Lung microvascular endothelial cell (primary cell): ENCODE measurements at places on chromosomes 6 and 20.

DNA sequence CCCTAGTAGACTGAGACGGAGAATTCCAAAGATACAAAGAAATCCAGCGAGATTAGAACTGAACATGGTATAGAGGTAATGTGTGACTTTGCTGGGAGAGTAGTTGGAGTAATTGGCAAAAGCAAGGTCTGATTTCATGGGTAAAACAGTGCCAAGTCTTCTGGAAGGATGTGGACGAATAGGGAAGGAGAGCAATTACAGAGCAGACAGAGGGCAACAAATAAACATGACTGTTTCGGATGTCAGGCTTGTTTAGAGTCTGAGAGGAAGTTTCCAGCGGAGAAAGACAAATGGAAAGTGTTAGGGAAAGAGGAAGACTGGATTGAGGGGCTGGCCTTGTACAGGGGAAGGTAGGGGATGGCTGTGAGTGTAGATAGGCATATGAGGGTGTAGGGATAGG, 282.2 kb upstream of the PRND start:
- DNase-seq = no peak

DNA sequence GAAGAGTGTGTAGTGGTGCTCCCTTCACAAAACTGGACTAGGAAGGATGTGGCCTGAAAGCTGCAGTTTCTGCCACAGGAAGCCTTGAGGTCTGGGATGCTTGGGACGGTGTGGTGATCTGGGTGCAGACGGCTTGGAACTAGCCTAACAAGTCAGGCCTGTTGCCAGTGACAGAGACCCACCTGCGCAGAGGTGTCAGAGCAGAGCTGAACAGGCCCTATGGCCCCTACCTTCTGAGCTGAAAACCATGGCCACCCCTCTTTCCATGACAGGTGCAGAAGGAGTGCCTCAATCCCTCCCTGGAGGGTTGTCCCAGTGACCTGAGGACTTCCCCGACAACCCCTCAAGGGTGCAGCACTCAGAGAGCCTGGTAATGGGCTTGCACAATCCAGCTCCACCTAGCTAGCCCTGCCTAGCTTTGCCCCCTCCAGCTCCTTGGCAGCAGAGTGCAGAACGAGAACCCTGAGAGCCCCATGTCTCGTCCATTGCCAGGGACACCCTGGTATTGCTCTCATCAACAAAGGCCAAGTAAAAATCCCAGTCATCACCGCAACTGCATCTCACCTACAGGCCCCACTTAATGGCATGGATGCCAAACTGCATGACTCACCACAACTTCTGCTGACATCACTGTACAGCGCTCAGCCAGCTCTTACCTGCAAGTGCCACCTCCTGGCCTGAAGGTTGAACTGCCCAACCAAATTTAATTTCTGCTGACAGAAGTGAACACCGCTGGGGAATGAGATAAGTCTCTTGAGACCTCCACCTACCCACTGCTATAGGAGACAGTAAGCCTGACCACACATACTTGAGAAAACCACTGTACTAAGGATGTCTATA, 563.1 kb downstream of the TFAP2A start:
- peak; percentile 38 for DNase-seq

- no peak for DNase-seq
Measured at GRCh38 chr20:25454153-25454900, 46.9 kb downstream of the GINS1 start.

DNA sequence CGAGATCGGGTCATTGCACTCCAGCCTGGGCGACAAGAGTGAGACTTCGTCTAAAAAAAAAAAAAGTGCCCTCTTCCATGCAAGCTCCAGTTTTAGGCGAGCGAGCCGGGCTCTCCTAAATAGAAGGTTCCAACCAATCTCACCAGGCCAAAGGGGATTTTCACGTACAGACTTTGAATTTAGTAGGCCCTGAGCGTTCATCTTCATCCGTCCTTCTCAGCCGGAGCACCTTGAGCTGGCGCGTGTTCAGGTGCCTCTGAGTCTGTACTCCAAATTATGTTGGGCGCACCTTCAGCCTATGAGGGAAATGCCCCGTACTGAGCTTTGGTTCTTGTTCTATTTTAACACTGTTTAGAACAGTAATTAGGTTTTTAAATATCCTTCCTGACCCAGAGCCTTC, 817 bp upstream of the TAP2 start:
- no peak for DNase-seq

- no peak for DNase-seq
Measured at GRCh38 chr6:23319582-23319981, 750.2 kb downstream of the HDGFL1 start.

GRCh38 chr6:53956068-53956711, 155.1 kb upstream of the MLIP start:
- DNase-seq = peak; percentile 93

DNA sequence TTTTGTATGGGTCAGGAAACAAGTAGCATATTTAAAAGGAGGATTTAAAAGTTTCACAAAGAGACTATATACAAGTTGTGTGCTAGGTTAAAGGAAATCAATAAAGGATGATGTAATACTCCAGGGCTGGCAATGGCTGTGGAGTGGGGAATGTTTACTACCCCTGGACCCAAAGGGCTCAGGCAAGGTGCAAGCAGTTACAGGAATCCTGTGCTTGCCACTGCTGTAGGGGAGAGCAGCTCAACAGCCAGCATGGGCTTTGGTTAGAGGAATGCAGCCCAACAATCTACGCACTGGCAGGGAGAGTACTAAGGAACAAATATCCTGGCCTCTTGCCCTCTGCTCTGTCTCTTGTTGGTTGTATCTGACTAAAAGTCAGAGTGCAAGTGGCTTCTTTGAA, 1642.2 kb downstream of the KHDRBS2 start:
- no peak for DNase-seq

- DNase-seq = no peak
Measured at GRCh38 chr20:25300496-25301170, 52.7 kb downstream of the PYGB start.

DNA sequence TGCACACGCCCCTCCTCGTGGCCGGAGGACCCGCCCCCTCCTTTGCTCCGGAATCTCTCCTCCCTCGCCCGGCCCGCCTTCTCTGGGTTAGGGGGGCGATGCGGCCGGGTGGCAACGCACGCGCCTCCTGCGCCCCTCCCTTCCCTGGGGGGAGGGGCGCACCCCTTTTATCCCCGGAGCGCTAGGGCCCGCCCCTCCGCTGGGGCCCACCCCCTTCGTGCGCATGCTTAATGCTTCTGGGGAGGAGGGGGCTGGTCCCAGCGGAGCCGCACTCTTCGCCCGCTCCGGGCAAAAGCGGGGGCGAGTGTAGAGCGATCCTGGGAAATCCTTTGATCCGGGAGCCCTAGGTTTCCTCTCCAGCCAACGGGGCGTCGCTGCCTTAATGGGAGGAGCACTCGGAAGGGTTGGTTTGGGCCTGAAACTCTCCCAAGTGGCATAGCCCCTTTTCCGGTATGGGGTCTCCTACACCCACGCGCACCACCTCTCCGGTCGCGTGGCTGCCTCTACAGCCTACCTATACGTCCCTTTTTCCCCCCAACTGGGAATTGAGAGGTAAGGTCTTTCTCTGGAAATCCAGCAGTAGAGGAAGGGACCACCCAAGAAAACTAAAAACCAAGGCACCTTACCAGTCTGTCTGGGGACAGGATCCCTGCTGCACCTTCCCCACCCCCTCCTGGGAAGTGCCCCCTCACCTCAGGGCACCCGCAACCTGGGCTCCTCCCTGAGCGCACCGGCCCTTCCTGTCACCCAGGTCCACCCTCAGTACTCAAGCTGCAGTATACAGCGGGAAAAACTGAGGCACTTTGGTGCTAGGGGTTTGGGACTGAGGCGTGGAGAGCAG, 2.1 kb downstream of the SOX12 start:
- peak; percentile 92 for DNase-seq

GRCh38 chr6:116074732-116075390, 14.2 kb upstream of the FRK start:
- no peak for DNase-seq

GRCh38 chr20:55143601-55144000, 668.2 kb downstream of the DOK5 start:
- no peak for DNase-seq

DNA sequence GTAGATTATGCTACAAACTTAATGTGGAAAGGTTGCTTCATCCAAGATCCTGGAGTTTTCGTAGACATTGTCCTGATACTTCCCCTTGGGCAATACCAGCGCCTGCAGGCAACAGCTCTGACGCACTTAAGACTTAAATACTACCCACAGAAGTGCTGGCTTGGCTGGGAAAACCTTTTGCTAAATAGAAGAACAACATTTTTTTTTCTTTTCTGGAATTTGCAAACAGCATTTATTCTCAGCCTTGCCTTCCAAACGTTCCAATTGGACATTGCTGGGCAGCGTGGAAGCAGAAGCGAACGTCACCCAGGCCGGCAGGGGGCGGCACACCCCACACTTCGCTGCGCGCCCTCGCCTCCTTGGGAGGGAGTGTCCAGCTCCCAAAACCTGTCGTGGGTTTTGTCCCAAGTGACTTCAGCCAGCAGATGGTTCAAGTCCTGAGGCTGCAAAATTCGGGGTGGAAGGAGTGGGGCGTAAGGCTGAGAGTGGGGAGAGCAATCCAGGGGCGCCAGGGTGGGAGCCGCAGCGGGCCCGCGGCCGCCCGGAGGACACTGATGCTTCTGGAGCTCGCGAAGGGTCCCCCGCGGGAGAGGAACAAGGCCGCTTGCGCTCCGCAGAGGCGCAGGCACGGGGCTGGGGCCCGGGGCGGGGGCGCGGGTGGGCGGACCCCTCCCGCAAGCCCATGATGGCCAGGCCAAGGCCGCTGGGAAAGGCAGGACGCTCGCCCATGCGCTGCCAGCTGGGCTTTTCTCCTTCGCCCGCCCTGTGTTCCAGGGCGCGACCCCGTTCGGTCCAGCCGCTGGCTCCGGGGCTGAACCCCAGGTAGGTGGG, 60.8 kb upstream of the MAP3K4 start:
- peak; percentile 73 for DNase-seq

- no peak for DNase-seq
Measured at GRCh38 chr20:35627121-35627520, 11.5 kb downstream of the SPAG4 start.

- no peak for DNase-seq
Measured at GRCh38 chr20:48455651-48456365, 372.0 kb downstream of the PREX1 start.

DNA sequence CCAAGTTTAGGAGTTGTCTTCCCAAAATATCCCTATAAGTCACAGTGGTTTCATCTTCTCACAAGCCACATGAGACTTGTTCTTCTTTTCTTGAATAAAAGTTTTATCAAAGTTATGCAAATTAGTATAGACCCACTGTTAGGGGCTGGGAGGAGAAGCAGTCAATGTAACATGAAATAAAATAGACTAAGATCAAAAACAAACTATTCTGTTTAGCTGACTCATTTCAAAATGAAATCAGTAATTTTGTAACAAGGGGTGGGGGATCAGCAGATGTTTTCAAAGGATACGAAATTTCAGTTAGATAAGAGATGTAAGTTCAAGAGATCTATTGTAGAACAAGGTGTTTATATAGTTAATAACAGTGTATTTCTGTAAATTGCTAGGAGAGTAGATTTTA, 339.6 kb upstream of the PRDM1 start:
- DNase-seq = no peak

- no peak for DNase-seq
Measured at GRCh38 chr20:10687895-10688294, 14.1 kb upstream of the JAG1 start.

DNA sequence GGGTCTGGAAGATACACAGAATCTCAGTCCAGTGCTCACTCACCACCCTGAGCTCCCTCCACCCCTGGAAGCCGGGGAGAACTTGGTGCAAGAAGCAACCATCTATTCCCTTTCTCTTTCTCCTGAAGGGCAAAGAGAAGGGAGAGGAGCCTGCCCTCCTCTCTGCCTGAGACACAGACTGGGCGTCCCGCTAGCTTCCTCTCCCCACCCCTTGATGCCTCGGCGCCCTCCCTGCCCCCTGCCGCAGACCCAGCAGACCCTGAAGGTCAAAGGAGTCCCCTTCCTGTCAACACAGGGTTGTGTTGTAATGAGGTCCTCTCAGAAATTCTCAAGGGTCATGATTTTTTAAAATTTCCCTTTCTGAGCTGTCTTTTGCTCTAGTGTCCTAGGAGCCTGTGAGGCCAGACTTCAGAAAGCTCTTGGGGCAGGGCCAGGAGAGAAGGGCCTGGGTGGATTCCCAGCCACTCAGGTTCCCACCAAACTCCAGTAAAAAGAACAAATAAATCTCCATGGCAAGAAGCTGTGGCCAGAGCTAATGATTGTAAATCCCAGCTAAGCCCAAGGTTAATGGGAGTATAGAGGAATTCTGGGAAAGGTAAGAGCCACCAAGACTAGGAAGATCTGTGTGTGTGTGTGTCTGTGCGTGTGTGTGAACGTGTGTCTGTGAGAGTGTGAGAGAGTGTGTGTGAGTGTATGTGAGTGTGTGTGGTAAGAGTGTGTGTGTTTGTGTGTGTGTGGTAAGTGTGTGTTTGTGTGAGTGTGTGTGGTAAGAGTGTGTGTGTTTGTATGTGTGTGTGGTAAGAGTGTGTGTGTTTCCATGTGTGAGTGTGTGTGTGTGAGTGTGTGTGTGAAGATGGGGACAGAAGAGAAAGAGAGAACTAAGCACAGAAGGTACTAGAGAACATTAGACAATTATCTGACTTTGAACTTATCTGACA, 1.1 kb upstream of the JPH2 start:
- DNase-seq = no peak

GRCh38 chr20:35120012-35120701, 27.0 kb downstream of the EDEM2 start:
- no peak for DNase-seq

- DNase-seq = peak; percentile 26
Measured at GRCh38 chr20:52972965-52973819, 1.0 kb downstream of the TSHZ2 start.

DNA sequence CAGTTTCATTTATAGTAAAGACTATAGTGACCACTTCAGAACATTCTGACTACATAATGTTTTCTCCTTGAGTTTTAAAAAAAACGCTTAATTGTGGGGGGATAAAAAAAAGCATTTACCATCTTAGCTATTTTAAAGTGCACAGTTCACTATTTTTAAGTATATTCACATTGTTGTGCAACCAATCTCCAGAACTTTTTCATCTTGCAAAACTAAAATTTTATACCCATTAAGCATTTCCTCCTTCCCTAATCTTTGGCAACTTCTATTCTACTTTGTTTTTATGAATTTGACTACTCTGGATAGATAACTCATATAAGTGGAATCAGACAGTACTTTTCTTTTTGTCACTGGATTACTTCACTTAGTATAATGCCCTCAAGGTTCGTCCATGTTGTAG, 62.3 kb downstream of the FKBP5 start:
- DNase-seq = no peak

GRCh38 chr6:116568821-116569755, 2.2 kb upstream of the RWDD1 start:
- DNase-seq = peak; percentile 55

- DNase-seq = no peak
Measured at GRCh38 chr6:44381739-44382138, 5.8 kb upstream of the CDC5L start.

DNA sequence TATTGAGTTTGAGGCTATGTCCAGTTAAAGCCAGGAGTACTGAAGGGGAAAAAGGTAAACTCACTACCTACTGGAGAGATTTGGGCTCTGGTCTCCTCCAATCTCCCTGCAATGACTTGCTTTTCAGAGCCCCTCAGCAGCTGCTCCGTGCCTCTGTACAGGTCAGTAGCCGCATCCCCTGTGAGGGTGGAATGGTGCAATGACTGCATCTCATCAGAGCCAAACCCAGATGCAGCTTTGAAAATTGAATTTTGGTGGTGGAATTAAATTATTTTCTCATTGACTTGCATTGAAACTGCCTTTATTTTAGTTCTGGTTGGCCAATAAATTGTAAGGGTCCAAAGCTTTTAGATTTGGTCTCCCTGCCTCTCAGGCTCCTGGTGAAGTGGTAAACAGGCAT, 166.7 kb downstream of the DLL1 start:
- DNase-seq = no peak

- DNase-seq = no peak
Measured at GRCh38 chr20:19758133-19758500, at the start of gene RIN2. RIN2 (plus strand) TSS chr20:19758258; CDS start chr20:19889602, 131,344 bp downstream.
